ENCODE measurements at places on chromosomes 2 and 18. TPM values are rescaled to one million over a fixed set of nuclear protein-coding genes. Genes with fewer than 3 reads are reported as not detected.

CCDC93 gene
- polyA plus RNA-seq: 15.0 TPM

TDRD15 gene
- polyA plus RNA-seq: not detected

ERICH2 gene
- not detected for polyA plus RNA-seq

DNA sequence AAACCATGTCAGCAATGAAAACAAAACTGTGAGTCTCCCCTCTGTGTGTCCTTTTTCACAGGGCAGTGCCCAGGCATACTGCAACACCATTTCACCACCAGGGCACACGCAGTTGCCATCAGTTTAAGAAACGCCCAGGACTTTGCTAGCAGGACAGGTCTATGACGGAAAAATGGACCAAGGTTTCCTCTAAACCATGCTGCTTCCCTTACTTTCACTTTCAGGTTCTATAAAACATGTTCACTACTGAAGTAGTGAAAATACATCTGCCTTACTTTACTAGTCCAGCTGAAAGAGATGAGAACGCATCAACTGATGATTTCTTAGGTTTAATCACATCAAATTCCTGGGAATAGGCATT, 110.5 kb downstream of the TCF4 start:
- DNase-seq: no peak

DNA sequence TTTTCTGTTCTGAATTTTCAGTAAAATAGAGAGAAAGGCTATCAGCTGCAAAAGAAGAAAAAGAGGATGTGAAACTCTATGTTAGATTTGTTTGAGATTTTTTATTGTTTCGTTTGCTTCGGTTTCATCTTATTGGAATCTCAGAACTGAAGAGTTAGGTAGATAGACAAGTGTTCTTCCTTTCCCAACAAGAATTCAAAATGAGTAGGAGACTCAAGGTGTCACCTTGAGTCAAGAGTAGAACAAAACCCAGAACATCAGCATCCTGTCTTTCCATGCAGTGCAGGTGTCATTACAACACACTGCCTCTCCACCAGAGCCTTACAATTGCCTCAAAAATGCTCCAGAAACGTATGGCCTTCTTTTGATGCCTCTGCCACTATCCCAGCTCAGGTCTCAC, 21.1 kb downstream of the NBAS start:
- no peak for DNase-seq

LGALSL gene
- 6.5 TPM for polyA plus RNA-seq
